ENCODE measurements at places on chromosomes 16 and 17.

GRCh38 chr16:56944954-56945839, 13.3 kb downstream of the HERPUD1 start:
- DNase-seq: no peak

GRCh38 chr16:2592786-2593185, 55.0 kb downstream of the PDPK1 start:
- DNase-seq: no peak

DNA sequence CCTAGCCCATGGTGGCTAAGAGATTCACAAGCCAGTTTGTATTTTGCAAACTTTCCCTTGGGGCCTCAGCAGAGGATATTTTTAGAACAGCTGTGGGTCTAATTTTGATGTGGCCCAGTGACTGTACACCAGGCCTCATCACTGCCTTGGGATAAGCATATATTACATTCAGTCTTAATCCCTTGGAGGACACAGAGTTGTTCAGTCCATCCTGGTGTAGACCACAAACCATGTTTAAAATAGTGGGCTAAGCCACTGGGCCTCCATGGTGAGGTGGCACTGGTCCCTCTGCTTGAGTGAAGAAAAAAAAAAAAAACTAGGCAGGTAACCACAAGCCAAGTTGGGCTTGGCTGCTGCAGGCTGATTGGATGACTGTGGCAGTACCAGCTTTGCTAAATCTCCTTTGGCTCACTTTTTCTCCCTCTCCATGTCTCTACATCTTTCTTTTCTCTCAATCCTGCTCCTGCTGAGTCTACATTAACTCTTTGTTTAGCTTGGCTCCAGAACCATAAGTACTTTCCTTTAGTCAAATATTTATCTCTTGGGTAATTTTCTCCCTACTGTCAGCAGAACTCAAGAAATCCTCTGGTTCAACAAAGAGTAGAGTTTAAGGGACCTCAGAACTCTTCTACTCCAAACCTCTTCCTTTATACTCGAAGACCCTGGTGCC, 120.0 kb upstream of the TBX2 start:
- no peak for DNase-seq

GRCh38 chr17:4870855-4871254, 28.5 kb upstream of the C17orf107 start:
- no peak for DNase-seq

DNA sequence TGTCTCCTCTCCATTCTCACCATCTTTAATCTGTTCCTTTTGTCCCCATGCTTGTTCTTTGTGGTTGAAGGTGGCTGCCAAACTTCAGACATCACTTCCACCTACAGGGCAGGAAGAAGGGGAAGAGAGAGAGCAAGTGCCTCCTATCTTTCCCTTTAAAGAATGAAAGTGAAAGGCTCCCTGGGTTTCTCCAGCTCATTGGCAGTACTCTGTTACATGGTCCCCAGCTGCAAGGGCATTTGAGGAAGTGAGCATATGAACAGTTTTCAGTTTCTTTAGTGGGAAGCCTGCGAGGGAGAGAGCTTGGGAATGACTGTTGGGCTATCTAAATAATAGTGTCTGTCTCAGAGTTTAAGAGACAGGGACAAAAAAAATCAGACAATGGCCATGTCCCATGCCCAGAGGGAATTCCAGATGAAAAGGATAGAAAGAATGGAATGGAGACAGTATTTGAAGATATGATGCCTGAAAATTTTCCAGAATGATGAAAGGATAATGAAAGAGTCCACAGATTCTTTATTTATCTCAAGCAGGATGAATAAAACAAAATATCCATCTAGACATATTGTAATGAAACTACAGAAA, 159.9 kb downstream of the LGALS9B start:
- DNase-seq: no peak

DNA sequence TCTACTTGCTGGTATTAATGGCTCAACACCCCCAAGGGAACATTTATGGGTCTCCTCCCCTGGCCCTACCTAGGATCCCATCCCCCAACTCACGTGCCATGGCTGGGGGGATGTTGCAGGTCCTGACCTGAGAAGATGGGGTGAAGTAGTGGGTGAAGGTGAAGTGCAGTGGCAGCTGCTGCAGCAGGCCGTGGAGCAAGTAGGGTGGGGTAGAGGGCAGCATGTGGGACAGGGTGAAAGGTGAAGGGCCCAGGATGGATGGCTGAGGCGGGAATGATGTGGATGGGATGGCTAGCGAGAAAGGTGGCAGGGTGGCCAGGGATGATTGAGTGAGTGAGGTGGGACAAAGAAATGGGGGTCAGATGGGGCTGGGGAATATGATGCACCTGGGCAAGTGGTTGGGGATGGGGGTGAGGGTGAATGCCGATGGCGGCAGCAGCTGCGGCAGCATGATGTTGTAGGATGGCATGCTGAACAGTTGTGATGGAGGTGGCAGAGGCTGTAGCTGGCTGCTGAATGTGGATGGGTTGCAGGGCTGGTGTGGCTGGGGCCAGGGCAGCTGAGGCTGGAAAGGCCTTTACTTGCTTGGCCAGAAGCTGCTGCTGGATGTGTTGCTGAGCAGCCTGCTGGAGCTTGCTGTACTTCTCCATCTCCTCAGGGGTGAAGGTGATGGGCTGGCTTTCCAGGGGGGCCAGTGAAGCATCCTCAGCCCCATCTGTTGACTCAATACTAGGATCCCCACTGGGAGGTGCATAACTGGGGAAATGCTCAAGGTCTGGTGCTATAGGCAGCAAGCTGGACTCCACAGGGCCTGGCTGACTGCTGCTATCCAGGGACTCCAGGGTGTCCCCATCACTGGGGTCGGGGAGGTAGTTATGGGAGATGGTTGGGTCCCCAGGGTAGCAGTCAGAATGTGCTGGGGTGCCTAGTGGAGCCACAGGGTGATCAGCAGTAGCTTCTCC, 8.3 kb upstream of the ITGA2B start:
- no peak for DNase-seq
